Transverse colon (tissue), 4 donors: ENCODE measurements at places on chromosomes 2 and 18. TPM values are rescaled to one million over a fixed set of nuclear protein-coding genes. Genes with fewer than 3 reads are reported as not detected.
A peak's percentile ranks its signal among the peaks of the same experiment; 100 is the strongest.

DNA sequence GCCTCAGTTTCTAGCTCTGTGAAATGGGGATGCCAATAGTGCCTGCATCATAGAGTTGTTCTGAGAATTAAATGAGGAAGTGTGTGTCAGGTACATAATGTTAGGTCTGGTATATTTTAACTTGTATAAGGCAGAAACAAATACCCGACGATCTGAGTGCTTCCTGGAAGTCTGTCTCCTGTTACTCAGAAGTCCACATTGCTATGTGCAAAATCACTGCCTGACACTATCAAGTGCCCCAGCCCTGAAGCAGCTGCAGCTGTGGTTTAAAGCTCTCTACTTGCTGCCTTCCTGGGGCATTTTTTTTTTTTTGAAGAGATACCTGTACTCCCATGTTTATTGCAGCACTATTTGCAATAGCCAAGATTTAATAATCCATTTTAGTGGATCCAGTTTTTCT is 125.3 kb downstream of the SLC4A3 start:
- no peaks in the 10 kb centered on the region for H3K4me1 ChIP-seq
- DNase-seq, result no peak
- no peak overlapping the region for H3K27ac ChIP-seq

DNA sequence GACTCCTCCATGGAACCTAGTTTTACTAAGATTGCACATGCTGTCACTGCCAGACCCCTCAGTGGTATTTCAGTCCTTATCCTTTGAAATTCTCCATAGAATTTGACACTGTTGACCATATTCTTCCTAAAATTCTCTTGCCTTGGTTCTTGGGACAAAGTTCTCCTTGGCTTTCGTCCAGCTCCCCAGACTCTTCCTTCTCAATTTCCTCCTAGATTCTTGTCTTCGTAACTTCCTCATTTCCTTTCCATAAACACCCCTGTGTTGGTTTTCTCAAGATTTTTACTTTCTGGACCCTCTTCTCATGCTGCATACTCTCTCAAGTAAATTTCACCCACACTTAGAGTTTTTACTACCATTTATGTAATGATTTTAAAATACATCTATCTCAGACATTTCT is 96.6 kb upstream of the TWSG1 start:
- H3K27ac ChIP-seq, result no peak overlapping the region
- DNase-seq, result no peak
- no peak overlapping the region for H3K4me3 ChIP-seq
- H3K36me3 ChIP-seq, result peaks cover 32% of the 10 kb centered on the region

- no peaks in the 10 kb centered on the region for H3K36me3 ChIP-seq
- no peak overlapping the region for H3K4me3 ChIP-seq
- peak overlapping the region; percentile 65 for H3K27ac ChIP-seq
Measured at GRCh38 chr18:44589693-44590355, 90.9 kb upstream of the SETBP1 start.

DNA sequence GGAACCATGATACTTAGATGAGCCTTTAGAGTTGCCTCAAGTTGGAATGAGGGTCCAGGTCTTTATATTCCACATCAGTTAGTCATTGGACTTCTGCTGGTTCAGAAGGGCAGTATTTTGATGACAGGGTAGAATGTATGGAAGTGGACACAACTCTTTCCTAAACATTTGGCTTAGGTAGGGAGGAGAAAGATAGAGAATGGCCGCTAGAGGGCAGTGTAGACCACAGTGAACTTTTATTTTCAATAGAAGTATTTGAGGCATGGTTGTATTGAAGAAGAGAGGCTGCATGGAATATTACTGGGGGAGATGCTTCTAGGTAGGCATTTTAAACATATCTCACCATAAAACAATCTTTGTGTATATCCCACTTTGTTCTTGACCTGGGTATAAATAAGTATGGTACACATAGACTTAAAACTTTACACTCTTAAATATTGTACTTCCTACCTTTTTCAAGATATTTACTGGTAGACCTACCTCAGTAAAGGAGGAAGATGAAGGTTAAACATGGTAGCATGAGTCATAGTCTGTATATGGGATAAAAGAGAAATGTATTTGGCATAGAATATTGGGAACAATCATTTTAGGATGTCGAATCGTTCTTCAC is 497.6 kb upstream of the FAM98A start:
- no peak overlapping the region for H3K27ac ChIP-seq
- no peaks in the 10 kb centered on the region for H3K36me3 ChIP-seq
- H3K4me1 ChIP-seq, result no peaks in the 10 kb centered on the region
- DNase-seq, result peak; percentile 57

GRCh38 chr18:41693008-41693407 is 262.0 kb upstream of the PIK3C3 start:
- no peak overlapping the region for H3K4me3 ChIP-seq
- no peaks in the 10 kb centered on the region for H3K4me1 ChIP-seq
- DNase-seq, result no peak

- no peak for DNase-seq
- no peaks in the 10 kb centered on the region for H3K36me3 ChIP-seq
- peaks cover 7% of the 10 kb centered on the region for H3K4me1 ChIP-seq
Measured at GRCh38 chr18:13465124-13465446, 246.5 kb downstream of the LDLRAD4 start.

DNA sequence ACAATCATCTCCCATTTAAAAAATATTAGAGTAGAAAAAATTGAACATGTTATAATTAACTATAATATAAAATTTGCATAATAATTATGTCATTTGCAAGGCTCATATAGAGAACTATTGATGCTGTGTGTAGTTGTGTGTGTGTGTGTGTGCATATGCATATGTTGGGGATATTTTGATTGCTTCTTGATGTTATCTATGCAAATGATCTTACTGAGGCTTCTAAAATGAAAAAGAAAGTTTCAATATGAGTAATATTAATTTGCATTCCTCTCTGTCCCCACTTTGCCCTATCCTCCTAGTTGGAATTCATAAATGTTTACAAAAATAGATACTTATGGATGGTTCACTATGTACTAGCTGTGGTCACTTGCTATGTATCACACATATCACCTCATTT is 523.3 kb downstream of the TRIB2 start:
- no peaks in the 10 kb centered on the region for H3K4me1 ChIP-seq
- no peak overlapping the region for H3K4me3 ChIP-seq
- no peak for DNase-seq
- no peaks in the 10 kb centered on the region for H3K36me3 ChIP-seq
- H3K27ac ChIP-seq, result no peak overlapping the region
- H3K27me3 ChIP-seq, result no peaks in the 10 kb centered on the region

DNA sequence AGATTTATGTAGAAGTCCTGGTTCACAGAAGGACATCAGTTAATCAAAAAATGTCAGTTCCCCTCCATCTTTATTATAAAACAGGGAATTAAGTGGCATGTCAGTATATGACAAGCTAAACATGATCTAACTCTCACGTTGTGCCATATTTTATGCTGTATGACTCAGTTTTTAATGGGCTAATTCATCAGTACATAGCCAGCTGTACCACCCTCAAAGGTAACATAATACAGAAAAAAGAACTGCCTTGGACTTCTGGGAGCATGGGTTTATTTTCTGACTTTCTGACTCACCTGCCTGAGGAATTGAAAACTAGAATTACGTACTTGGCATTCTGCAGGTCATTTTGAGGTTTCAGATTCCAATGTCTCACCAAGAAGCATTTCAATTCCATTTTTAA is 135.7 kb downstream of the CMPK2 start:
- no peak overlapping the region for H3K4me3 ChIP-seq
- no peaks in the 10 kb centered on the region for H3K27me3 ChIP-seq
- H3K27ac ChIP-seq, result no peak overlapping the region
- H3K36me3 ChIP-seq, result no peaks in the 10 kb centered on the region

- H3K36me3 ChIP-seq, result no peaks in the 10 kb centered on the region
- H3K4me1 ChIP-seq, result peaks cover 10% of the 10 kb centered on the region
- peak; percentile 21 for DNase-seq
- H3K27me3 ChIP-seq, result no peaks in the 10 kb centered on the region
- H3K4me3 ChIP-seq, result peak overlapping the region; percentile 81
Measured at GRCh38 chr2:202237787-202238233, 587 bp downstream of the SUMO1 start.

- H3K4me1 ChIP-seq, result peaks cover 11% of the 10 kb centered on the region
- H3K27ac ChIP-seq, result no peak overlapping the region
- H3K27me3 ChIP-seq, result no peaks in the 10 kb centered on the region
- no peaks in the 10 kb centered on the region for H3K36me3 ChIP-seq
- no peak for DNase-seq
- no peak overlapping the region for H3K4me3 ChIP-seq
Measured at GRCh38 chr18:61749546-61749945, 143.3 kb downstream of the RNF152 start.

ASXL2 gene
- 36.6 TPM for total RNA-seq
